ENCODE measurements at places on chromosomes 3 and 15.

DNA sequence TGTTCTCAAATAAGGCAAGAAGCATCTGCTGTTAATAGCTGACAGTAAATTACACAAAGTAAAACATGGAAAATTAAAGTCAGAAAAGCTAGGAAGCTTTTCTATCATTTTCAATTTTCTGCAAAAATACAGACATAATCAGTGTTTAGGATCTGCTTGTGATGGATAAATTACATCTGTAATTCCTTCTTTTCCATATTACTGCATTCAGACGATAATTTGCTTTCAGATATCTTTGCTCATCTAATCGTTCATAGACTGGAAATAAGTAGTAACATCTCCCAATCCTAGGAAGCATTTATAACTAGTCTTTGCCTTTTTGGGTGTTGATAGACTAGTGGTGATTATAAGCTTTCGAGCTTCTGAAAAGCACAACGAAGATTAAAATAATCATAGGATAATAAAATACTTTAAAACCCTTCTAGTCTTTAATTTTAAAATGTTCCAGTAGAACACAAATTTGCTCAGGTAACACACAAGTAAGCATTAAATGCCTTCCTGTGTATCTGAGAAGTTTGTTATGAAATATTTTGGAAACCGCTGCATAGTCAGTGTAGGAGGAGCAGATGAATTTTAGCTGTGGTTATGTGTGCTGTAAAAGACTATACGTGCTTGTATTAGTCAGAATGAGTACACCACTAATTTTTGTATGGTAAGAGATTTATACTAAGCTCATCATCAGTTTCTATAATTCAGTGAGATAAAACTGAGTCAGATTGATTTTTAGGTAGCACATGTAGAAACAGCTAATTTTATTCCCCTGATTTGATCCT, 41.0 kb downstream of the MBNL1 start:
- peak; percentile 62 for DNase-seq

- no peak for DNase-seq
These were observed 59.1 kb upstream of the PYDC2 start for GRCh38 chr3:191401775-191402357.

- no peak for DNase-seq
These were observed 62.7 kb upstream of the KLF13 start for GRCh38 chr15:31263751-31264558.

- no peak for DNase-seq
These were observed 635.6 kb upstream of the TBL1XR1 start for GRCh38 chr3:177832880-177833279.

DNA sequence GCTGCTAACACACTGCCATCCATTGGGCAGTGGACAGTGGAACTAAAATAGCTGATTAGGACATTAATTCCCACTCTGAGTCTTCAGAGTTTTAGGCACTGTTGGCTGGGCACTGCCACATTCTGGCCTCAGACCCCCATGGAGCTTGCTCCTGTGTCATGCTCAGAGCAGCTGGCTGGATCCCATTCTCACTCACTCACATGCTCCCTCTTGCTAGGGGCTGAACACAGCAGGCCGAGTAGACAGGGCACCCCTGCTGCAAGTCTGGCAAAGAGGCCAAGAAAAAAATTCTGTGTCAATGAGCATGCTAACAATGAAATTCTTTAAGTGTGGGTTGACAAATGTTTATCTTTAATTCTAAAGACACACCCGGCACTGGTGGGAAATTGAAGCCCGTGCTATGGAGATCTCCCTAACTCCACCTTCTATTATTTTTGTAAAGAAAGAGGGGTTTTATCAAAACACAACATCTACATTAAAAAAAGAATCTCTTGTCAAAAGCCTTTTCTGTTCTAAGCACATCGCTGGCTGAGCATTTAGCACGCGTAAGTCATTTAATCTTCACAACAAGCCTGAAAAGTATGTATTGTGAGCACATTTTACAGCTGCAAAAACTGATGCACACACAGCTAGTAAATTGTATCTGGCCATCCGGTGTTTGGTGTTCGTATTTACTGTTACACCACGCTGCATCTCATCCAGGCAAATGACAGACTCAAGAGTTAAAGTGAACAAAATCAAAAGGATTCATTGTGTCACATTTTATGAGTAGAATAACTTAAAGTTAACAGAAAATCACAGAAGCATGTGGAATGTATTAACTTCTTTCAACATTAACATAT, 362.1 kb downstream of the PLOD2 start:
- peak; percentile 12 for DNase-seq

DNA sequence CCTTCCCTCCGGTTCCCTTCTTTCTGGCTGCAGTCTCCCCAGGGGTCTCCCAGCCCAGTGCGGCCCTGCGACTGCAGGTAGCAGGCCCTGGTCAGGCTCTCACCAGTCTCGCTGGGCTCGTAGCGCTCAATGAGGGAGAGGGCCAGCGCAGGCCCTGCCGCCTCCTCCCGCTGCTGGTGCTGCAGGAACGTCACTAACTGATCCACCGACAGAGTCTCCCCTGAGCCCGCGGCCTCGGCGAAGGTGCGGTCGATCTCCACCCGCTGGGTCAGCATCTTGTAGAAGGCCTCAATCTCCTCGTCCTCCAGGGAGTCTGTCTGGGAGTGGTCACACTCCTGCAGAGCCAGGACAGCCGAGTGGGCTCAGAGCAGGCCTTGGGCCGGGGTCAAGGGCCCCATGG, 18.3 kb downstream of the PLCD1 start:
- no peak for DNase-seq

- no peak for DNase-seq
These were observed 7.4 kb downstream of the RASGRF1 start for GRCh38 chr15:79083154-79083553.

DNA sequence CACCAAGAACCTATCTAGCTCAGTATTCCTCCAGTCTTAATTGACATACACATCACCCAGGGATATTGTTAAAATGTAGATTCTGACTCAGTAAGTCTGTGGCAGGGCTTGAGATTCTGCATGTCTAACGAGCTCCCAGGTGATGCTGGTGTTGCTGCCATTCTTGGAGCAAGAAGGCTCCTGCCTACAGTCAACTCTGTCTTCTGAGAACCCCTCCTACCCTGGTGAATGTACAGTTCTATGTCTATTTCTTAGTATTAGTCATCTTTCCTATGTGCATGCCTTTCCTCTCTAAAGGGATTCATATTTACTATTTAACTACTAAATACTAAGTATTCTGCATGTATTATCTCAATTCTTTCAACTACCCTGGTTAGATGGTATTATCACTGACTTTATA, 268.7 kb downstream of the EDEM1 start:
- DNase-seq, result no peak

GRCh38 chr3:77079988-77080610, 40.2 kb downstream of the ROBO2 start:
- no peak for DNase-seq

GRCh38 chr3:147007736-147008245, 398.6 kb downstream of the ZIC4 start:
- DNase-seq, result no peak

DNA sequence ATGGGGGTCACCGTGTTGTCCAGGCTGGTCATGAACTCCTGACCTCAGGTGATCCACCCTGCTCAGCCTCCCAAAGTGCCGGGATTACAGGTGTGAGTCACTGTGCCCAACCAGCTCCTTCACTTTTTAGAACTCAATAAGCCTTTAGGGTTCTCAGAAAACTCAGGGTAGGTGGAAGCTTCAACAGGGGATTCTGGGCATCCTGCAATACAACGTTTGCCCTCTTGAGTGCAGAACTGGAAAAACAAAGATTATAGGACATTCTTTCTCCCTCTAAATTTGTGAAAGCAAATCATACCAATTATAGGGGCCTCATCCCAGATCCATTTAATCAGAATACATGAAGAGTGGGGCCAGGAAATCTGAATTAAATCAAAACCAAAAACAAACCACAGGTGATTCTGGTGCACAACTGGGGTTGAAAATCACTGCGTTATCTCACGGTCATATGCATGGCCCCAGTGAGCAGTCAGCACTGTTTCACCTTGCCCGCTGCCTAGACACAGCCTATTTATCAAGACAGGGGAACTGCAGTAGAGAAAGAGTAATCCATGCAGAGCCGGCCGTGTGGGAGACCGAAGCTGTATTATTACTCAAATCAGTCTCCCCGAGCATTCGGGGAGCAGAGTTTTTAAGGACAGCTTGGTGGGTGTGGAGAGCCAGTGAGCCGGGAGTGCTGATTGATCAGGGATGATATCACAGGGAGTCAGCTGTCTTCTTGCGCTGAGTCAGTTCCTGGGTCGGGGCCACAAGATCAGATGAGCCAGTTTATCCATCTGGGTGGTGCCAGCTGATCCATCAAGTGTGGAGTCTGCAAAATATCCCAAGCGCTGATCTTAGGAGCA, 58.4 kb downstream of the TMEM44 start:
- DNase-seq, result peak; percentile 85

- DNase-seq, result no peak
These were observed 192.4 kb downstream of the FHIT start for GRCh38 chr3:61058836-61059235.

GRCh38 chr3:61715886-61716527, 154.6 kb downstream of the PTPRG start:
- no peak for DNase-seq

- DNase-seq, result no peak
These were observed 479.2 kb downstream of the LPP start for GRCh38 chr3:188633206-188633605.

DNA sequence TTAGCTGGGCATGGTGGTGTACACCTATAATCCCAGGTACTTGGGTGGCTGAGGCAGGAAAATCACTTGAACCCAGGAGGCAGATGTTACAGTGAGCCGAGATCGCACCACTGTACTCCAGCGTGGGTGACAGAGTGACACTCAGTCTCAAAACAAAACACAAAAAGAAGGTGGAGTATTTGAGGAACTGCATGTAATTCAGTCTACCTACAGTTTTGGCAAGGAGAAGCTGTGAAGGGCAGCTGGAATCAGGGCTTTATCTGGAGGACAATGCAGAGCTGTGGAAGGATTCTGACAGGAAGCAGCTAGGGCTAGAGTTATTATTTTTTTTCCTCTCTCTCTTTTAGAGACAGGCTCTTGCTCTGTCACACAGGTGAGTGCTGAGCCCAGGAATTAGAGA, 6.8 kb downstream of the H1-8 start:
- DNase-seq, result no peak

DNA sequence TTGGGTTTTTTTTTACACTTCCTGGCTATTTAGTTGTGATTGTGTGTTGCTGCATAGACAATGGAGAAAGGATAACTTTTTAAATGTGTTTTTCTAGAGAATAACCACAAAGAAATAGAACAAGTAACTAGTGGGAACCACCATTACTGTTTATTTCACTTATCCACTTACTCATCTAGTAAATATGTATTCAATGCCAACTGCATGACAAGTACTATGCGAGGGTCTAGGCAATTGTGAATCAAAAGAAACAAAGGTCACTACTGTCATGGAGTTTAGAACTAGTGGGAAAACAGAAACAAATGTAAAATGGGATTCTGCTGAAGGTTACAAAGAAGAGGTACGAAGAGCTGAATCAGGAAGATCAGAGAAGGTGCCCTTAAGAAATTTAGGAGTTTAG, 600.9 kb upstream of the ROBO2 start:
- DNase-seq, result peak; percentile 60

- peak; percentile 91 for DNase-seq
These were observed at the start of gene GTF2A2 for GRCh38 chr15:59656897-59657634. Gene GTF2A2 (minus strand): TSS chr15:59657515. CDS start chr15:59652277, 5,238 bp downstream.

- no peak for DNase-seq
These were observed 20.8 kb upstream of the CNBP start for GRCh38 chr3:129204473-129204872.

DNA sequence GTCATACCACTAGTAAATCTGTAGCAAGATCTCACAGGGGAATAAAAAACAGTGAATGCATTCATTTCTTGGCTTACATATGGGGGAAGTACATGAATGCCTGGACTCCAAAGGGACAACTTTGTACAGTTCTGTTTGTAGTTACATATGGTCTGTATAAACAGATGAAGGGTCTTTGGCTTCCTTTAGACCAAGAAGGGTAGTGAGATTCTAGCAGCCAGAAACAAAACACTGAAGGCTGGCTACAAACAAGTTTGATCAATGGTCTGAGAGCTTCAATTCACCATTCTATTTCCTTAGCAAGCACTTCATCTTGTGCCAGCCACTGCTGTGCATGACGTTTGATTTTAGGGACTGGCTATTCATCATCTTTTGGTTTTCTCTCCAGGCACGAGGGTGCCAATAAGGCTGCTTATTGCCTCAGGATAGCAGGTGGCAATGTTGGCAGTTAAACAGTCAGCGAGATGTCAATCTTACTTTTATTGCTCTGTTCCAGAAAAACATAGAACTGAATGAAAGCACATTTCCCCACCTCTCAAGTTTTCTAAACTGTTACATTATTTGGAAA, 313.7 kb upstream of the COL8A1 start:
- no peak for DNase-seq

- no peak for DNase-seq
These were observed 223.7 kb upstream of the BHLHE40 start for GRCh38 chr3:4755566-4755965.

GRCh38 chr15:100733101-100733842, 130.9 kb downstream of the ASB7 start:
- DNase-seq, result no peak

- DNase-seq, result no peak
These were observed 317.6 kb upstream of the RASGRP1 start for GRCh38 chr15:38882221-38882620.

GRCh38 chr3:110227991-110228390, 843.6 kb upstream of the NECTIN3 start:
- DNase-seq, result peak; percentile 56

Data from fibroblast of lung (primary cell).